ENCODE measurements at places on chromosomes 11 and 22. TPM values are rescaled to one million over a fixed set of nuclear protein-coding genes. Genes with fewer than 3 reads are reported as not detected.

CENPM gene
- 54.8 TPM for total RNA-seq

SELENOH gene
- 274 TPM for total RNA-seq

CCDC81 gene
- total RNA-seq, result 0.41 TPM

BRSK2 gene
- total RNA-seq, result 8.6 TPM

MIAT gene
- 1.9 TPM for total RNA-seq

ANO3 gene
- 1.5 TPM for total RNA-seq

LYVE1 gene
- total RNA-seq, result not detected

TEX54 gene
- total RNA-seq, result not detected

OR6A2 gene
- total RNA-seq, result not detected
